NCI-H1930 (cell line): ENCODE measurements at places on chromosomes 3 and 15.

- no peak for DNase-seq
These were observed 4.5 kb downstream of the QTRT2 start for GRCh38 chr3:114060906-114061655.

DNA sequence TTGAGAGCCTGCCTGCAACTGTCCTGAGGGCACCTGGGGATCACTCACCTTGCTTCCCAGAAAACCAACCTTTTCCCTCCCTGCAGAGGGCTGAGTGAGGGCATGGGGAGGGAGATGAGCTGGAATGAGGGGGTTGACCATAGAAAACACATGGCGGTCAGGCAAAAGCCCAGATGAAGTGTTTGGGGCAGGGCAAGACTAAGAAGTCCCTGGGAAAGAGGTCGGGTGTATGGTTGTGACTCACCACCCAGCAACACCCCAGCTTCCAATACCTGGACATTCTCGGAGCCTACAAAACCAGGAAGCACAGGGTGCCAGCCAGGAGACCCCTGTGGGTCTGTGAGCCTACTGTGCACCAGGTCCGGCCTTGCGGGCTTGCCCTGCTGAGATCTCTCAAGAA lies 95.3 kb upstream of the ATP2B2 start:
- DNase-seq, result no peak

DNA sequence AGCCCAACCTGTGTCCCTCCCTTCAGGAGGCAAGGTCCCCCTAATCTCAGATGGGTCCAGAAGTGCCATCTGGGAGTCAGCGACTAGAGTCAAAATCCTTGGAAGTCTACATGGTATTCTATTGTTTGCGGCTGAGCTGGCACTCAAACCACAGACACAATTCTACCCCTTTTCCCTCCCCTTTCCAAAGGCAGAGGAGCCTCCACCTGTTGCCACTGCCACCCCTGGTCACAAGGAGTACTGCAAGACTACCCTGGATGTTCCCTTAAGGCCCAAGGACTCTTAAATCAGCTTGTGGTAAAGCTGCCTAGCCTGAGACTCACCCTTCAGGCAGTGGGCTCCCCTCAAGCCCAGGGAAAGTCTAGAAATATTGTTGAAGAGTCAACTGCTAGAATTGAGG lies 4.3 kb upstream of the OR5H6 start:
- DNase-seq, result no peak

GRCh38 chr15:95329362-95329761 lies 1001.1 kb upstream of the NR2F2 start:
- no peak for DNase-seq

DNA sequence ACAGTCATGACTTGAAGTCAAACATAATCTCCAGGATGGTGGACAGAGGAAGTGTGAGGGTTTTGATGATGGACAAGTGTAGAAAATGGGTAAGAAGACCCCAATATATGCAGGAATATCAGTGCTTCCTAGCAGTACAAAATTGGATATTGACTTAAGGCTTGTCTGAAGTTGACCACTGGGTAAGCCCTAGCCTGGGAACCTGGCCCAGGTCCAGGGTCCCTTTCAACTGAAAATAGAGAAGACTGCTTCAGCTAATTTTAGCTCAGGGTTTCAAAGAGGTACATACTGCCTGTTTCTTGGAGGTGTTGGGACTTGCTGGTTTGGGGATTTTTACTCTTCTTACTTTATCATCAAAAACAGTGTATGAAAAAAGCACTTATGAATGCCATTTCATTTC lies 4.7 kb downstream of the NR1D2 start:
- DNase-seq, result no peak

- DNase-seq, result no peak
These were observed 48.5 kb downstream of the MBNL1 start for GRCh38 chr3:152317184-152317583.
